DMS79 (cell line): ENCODE measurements at places on chromosomes 13 and 19.

- DNase-seq: peak; percentile 12
Measured at GRCh38 chr13:43905435-43906031, 25.8 kb downstream of the LACC1 start.

DNA sequence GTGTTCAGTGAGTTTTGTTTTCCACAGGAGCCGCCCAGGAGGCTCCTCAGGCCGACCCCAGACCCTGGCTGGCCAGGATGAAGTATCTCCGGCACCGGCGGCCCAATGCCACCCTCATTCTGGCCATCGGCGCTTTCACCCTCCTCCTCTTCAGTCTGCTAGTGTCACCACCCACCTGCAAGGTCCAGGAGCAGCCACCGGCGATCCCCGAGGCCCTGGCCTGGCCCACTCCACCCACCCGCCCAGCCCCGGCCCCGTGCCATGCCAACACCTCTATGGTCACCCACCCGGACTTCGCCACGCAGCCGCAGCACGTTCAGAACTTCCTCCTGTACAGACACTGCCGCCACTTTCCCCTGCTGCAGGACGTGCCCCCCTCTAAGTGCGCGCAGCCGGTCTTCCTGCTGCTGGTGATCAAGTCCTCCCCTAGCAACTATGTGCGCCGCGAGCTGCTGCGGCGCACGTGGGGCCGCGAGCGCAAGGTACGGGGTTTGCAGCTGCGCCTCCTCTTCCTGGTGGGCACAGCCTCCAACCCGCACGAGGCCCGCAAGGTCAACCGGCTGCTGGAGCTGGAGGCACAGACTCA is 12.9 kb downstream of the B3GNT3 start:
- DNase-seq: no peak

GRCh38 chr13:50144246-50145160 is 129.3 kb downstream of the KCNRG start:
- no peak for DNase-seq

GRCh38 chr13:47067306-47067705 is 170.5 kb upstream of the HTR2A start:
- DNase-seq: no peak

DNA sequence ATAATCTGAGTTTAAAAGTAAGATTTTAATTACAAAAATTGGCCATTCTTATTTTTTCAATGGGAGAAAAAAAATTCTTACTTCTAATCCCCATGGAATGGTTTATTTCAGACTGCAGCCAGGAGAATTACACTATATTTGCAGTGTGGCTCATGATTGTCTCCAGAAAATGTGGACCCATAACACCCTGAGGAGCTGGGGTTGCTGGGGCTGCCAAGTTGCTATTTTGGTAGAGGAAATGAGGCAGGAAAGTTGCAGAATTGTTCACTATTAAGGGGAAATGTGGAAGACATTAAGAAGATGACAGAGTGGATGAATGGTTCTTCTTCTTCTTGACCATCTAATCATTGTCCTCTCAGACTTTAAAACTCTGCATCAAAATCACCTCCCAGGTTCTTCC is 4.6 kb upstream of the SCEL start:
- no peak for DNase-seq

GRCh38 chr19:16180611-16181010 is 4.6 kb upstream of the FAM32A start:
- no peak for DNase-seq

DNA sequence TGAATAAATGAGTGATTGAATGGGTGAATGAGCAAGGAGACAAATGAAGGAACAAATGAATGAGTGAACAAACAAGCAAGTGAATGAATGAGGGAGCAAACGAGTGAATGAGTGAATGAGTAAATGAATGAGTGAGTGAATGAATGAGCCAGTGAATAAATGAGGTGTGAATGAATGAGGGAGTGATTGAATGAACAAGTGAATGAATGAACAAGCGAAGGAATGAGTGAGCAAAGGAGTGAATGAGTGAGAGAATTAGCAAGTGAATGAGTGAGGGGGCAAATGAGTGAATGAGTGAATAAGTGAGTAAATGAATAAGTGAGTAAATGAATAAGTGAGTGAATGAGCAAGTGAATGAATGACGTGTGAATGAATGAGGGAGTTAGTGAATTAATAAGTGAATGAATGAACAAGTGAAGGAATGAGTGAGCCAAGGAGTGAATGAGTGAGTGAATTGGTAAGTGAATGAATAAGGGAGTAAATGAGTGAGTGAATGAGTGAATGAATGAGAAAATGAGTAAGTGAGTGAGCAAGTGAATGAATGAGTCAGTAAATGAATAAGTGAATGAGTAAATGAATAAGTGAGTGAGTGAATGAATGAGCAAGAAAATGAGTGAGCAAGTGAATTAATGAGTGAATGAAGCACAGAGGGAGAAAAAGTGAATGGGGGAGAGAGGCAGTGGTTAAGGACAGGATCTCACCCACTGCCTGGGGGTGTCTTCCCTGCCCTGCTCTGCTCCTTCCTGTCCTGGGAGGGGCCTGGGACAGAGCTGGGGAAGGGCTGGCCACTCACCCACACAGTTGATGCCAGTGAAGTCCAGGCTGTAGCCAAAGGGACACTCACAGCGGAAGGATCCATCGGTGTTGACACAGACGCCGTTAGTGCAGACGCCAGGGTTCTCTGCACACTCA is 36.4 kb downstream of the CCL25 start:
- DNase-seq: no peak

DNA sequence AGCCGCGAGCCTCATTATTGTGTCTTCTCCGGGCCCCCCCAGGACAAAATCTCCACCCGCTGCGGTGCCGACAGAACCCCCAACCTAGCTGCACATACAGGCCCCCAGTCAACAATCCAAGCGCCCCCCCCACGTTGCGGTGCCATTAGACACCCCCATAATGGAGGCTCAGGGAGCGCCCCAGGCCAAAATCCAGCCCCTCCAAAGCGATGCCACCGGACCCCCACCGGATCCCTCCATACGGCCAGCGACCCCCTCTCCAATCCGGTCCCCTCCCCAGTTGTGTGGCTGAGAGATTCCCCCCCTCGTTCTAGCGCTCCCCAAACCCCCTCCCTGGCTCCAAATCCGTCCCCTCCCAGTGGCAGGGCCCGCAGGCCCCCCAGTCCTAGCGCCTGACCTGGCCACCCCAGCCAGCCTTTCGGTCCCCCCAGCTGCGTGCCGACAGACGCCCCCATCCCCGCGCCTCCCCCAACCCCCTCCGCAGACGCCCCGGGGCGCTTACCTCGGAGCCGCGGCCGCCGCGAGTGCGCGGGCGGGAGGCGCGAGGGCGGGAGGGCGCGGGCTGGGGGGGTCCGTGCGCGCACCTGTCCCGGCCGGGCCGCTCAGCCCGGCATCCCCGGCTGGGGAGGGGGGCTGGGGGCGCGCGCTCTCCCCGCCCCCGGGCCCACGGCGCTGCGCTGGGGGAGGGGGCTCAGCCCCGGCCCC is 21.6 kb upstream of the SEMA6B start:
- no peak for DNase-seq

DNA sequence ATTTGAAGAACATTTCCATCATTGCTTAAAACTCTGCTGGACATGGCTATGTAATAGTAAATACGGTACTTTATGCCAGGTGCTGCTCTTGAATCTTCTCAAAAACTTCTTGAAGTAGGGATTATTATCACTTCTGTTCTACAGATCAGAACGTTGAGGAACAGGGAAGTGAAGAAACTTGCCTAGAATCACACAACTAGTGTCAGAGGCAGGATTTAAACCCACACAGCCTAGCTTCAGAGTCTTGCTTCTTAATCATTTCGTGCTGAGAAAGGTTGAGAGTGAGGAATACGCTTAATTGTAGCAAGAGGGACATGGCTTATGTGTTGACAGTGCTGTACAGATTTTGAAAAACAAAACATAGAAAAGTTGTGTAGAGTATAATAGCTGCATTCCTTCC is 13.5 kb downstream of the TM9SF2 start:
- DNase-seq: no peak
